ENCODE measurements at places on chromosomes 7 and 10.

DNA sequence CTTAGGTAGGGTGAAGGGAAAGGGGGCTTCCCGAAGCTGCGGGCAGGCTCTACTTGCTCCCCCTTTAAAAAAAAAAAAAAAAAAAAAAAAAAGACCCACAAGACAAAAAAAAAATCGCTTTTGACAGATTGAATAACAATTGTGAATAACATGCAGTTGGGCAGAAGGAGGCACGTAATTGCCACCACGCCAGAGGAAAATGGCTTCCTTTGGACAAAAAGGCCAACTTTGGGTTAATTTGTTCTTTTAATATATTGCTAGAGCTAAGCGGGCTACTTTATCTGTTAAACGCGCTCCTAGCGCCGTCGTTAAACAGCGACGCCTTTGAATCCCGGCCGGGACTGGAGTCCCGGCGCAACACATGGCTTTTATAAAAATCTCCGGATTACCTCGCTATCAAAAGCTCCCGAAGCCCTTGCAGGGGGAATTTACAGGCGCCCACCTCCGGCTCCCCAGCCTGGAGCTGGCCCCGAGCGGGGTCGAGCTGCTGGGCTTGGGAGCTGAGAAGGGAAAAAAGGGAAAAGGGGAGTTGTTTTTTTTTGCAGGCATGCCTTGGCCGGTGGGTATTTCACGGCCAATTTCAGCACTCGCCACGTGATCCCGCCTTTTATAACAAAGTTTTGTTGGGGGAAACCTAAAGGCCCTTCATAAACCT lies 1.2 kb downstream of the HOXA11 start:
- DNase-seq, result no peak

GRCh38 chr7:73984481-73985205 lies 43.3 kb upstream of the ELN start:
- DNase-seq, result no peak

- DNase-seq, result no peak
Measured at GRCh38 chr7:107678110-107678753, 17.6 kb downstream of the SLC26A4 start.

- DNase-seq, result no peak
Measured at GRCh38 chr10:25232204-25232603, 57.4 kb downstream of the GPR158 start.

- DNase-seq, result no peak
Measured at GRCh38 chr10:127332631-127333030, 136.2 kb upstream of the INSYN2A start.

GRCh38 chr7:56222866-56223265 lies 106.6 kb upstream of the NUPR2 start:
- no peak for DNase-seq

DNA sequence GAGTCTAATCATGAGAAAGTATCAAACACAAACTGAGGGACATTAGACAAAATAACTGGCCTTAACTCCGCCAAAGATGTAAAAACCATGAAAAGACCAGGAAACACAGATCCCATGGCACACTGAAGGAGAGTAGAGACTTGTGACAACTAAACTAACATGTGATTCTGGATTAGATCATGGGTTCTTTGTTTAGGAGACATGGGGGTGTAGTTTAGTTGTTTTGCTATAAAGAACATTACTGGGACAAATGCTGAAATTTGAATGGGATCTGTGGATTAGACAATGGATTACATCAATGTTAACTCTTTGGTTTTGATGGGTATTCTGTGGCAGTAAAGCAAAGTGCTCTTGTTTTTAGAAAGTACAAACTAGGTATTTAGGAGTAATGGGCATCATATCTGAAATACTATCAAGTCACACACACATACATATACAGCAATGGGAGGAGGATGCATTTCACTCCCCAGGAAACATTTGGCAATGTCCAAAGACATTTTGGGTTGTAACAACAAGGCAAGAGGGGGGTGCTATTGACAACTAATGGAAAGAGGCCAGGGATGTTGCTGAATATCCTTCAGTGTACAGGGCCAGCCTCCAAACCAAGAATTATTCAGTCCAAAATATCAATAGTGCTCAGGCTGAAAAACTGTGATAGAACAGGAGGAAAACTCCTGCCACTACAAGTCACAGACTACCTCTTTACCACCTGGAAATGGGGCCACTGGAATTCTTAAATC lies 32.4 kb downstream of the WAPL start:
- no peak for DNase-seq

Data from CD4-positive, alpha-beta T cell treated with Interleukin-10 for 1 hour (primary cell).